ENCODE measurements at places on chromosomes 2 and 18.

- DNase-seq, result no peak
Observed at GRCh38 chr2:150686391-150686790, 198.9 kb upstream of the RND3 start.

DNA sequence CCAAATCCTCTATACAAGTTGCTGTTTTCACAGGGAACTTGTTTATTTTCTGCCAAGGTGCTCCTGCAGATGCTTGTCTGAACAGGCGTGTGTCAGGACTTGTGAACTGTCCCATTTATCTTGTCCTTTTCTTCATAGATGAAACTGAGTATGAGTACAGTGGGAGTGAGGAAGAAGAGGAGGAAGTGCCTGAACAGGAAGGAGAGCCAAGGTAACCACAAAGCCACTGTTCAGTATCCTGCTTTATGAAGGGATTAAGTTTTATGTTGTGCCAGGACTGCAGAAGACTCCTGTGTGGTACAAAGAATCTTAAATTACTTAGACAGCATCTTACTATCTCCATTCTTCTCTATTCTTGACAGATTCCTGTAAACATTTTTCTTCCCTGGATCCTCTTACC, 145.0 kb downstream of the MAP4K4 start:
- DNase-seq, result no peak

DNA sequence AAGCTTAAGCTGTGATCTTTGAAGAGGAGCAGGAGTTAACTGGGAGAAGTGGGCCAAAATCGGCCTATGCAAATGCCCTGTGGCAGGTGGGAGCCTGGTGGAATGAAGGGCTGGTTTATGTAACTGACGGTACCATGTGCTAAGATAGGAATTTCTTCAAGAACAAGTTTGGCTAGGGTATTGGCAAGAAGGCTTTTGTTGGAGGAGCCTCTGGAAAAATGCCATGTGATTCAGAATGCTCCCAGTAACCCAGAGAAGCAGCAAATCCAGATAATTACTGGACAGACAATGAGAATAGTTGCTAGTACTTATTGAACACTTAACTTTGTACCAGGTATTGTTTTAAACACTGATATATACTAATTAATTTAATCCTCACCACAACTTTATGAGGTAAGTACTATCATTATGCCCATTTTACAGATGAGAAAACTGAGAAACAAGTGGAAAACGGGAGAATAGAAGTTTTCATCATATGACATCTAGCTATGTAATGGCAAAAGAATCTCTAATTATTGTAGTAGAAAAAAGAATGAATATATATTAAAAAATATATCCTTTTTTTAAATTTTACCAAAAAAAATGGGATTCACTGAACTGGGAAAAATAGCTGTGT, 9.1 kb upstream of the FAM124B start:
- no peak for DNase-seq

DNA sequence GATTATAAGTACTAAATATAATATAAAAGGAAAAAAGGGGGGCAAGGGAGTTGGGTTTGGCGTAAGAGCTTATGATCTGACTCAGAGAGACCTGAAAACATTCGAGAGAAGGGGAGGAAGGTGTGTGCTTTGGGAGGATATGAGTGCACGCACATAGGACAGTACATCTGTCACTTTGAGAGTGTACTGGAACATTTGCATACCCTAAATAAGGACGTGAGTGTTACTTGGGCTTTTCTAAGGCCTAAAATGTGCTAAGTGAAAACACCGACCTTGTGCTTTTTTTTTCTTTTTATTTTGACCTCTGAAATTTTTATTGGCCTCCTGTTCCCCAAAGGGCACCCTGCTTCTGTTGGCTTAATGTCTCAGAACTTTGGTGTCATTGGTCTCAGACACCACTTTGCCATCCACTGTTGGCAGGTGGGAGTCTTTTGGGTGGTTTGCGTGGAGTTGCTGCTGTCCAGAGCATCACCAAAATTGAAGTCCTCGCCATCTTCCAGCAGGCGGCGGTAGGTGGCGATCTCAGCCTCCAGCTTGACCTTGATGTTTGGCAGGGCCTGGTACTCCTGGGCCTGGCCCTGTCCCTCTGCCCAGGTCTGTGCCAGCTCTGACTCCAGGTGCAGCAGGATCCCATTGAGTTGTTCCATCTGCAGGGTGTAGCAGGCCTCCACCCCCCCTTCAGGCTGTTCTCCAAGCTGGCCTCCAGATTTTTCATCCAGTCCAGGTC, 57.7 kb downstream of the CD28 start:
- DNase-seq, result no peak

GRCh38 chr2:128512379-128513115, 193.9 kb upstream of the HS6ST1 start:
- DNase-seq, result no peak
